Renal cortex interstitium (tissue), 15 donors: ENCODE measurements at places on chromosomes 4 and X. TPM values are rescaled to one million over a fixed set of nuclear protein-coding genes. Genes with fewer than 3 reads are reported as not detected.

GRCh38 chr4:147361726-147362125 is 119.2 kb upstream of the EDNRA start:
- no peak for DNase-seq

The PDE6B gene
- 42.4 TPM for polyA plus RNA-seq

The HERC6 gene
- polyA plus RNA-seq, result 9.3 TPM

DNA sequence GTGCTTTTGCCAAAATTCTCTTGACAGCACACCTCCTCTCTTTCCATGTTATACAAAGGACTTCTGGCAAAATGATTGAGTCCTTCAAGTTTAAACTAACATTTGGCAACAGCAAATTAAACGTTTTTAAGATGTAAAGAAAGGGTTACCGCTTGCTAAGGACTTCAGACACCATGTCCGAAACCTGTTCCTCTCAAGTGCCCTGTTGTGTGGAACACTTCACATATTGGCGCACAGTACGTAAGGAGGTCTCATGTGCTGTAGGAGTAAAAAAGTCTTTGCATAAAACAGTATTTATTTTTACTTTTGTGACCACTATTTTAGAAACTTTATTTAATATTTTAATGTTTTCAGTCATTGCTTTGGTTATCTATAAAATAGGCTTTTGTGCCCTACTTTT is 33.7 kb upstream of the HPRT1 start:
- DNase-seq, result no peak

The BST1 gene
- polyA plus RNA-seq, result 16.7 TPM

DNA sequence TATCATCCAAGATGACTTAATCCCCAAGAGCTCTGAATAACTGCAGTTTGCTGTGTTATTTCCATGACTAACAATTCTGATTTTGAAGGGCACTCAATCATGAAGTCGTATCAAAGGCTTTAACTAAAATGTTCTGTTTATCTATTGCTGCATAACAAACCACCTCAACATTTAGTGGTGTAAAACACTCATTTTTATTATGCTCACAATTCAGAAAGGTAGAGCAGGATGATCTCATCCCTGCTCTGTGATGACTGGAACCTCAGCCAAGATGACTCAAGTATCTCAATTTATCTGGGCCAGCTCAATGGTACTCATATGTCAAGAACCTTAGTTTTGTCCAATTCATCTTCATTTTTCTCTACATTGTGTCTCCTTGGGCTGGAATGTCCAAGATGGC is 451.1 kb downstream of the PPARGC1A start:
- DNase-seq, result no peak

DNA sequence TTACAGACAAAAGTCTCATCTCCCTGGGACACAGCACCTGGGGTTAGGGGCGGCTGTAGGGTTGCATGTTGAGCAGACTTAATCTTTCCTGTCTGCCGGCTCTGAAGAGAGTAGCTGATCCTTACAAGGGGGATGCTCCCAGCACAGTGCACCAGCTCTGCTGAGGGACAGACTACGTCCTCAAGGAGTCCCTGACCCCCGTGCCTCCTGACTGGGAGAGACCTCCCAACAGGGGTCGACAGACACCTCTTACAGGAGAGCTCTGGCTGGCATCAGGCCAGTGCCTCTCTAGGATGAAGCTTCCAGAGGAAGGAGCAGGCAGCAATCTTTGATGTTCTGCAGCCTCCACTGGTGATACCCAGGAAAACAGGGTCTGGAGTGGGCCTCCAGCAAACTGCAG is 506.0 kb upstream of the FMR1 start:
- DNase-seq, result no peak

The FOXR2 gene
- polyA plus RNA-seq, result not detected

The PPP4R3C gene
- polyA plus RNA-seq, result not detected

DNA sequence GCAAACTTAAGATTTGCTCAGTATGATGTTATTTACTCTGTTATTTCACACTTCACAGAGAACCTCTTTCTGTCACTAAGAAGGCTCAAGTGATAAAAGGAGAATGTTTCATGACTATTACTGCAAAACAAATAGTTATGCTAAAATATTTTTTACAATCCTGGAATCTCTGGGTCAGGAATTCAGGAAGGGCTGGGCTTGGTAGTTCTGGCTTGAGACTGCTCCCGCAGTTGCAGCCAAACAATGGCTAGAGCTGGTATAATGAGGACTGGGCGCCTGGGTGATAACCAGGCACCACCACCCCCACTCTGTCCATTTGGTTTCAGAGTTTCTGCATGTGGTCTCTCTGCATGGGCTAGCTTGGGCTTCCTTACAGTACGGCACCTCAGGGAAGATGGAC is 28.7 kb upstream of the SPP1 start:
- DNase-seq, result no peak

DNA sequence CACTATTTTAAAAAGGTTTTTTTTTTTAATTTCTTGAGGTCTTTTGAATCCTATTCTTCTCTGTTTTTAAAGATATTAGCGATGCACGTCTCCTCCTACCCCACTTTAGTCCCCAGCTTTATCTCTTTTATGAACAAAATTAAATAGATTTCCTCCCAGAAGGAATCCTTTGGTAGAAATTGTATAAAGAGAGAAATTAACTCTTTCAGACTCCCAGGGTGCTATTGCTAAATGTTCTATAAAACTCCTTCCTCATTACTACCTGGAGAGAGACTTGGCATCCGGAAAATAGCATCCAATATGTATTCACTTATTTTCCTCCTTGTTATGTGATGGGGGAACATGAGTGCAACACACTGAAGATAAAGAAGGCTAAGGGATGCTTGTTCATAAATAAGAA is 16.5 kb upstream of the PACRGL start:
- DNase-seq, result no peak

DNA sequence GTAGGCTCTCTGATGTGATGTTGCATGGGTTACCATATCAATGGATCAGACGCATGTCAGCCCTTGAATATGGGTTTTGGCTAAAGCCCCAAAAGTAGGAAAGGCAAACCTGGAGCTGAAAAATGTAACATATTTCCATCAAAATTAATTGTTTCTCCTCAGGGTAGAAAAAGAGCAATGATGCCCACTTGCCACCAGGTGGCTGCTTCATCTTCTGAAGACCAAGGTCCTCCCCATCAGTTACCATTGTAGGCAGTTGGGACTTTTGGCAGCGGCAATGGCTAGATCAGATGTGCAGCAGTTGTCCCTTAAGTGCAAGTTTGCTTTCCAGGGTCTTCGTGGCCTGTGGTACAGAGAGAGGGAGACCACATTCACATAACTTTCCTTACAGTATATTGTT is 118.2 kb downstream of the NAF1 start:
- no peak for DNase-seq

GRCh38 chrX:104135677-104136076 is 21.1 kb downstream of the SLC25A53 start:
- no peak for DNase-seq

The FAM241A gene
- 0.86 TPM for polyA plus RNA-seq

DNA sequence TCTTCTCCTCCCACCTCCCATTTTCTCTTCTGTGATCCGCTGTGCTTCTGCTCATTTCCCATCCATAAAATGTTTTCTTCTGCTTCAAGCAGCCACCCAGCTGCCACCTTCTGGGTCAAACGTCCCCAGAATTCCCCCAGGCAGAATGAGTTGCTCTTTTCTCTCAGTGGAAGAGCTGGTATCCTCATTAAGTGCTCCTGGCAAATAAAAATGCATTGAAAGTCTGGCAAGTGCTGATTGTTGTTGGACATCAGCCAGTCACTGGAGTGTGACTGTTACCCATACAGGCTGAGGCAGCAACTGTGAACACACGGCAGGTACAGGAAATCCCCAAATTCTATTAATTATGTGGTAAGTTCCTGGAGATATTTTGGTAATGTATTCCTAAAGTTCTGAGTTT is 52.6 kb downstream of the LIMCH1 start:
- no peak for DNase-seq

- DNase-seq, result no peak
These were observed 53.6 kb downstream of the EVC2 start for GRCh38 chr4:5654791-5655190.

GRCh38 chrX:76821276-76821675 is 393.8 kb downstream of the MAGEE1 start:
- DNase-seq, result no peak

GRCh38 chr4:137700751-137701150 is 168.5 kb upstream of the PCDH18 start:
- DNase-seq, result no peak

The VMA21 gene
- 26.1 TPM for polyA plus RNA-seq

The IL2 gene
- not detected for polyA plus RNA-seq

The AFF2 gene
- polyA plus RNA-seq, result 5.3 TPM

DNA sequence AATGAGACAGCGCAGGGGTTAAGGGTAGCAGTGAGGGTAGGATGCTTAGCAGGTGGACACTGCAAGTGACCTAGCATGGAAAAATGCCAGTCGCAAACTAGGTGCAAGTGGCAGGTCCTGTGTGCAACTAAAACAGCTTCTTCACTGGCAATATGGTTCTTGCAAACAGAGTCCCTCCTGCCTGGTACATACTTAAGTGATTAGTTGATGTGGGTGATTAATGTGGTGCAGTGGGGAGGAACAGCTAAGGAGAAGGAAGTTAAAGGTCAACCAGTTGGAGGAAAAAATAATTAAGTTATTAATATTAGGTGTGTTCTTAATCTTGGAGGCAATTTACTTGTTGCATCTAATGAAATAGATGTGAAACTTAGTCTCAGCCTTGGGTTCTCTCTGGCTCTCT is 121.6 kb upstream of the IGFBP7 start:
- no peak for DNase-seq

DNA sequence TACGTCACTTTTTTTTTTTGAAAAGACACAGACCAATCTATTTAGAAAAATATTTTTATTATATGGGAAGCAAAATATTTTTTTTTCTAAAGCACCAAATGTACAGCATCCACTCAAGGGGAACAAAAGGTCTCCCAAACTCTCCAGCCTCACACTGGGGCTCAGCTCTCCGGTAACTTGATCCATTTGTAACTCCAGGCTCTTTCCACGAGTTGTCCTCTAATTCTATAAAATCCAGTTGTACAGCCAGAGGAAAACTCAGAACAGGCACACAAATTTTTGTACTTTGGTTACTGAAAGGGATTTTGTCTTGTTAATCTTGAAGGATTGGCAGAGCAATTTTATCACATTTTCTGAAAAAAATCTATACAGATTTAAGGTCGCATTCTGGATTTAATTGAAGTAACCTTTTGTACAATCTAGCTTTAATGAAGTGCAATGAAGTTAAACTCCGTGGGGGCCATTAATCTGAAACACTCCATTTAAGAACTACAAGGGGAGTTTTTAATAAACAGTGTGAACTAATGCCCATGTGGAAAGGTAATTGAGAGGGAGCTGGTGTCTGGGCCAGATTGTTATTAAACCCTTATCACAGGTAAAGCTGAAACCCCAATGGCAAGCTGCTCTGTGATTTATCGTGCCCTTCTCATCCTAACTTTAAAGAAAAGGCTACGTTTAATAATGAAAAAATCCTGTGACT is 161.2 kb upstream of the FRG1 start:
- no peak for DNase-seq

- DNase-seq, result no peak
These were observed 97.7 kb downstream of the ARHGAP10 start for GRCh38 chr4:147829401-147830101.

DNA sequence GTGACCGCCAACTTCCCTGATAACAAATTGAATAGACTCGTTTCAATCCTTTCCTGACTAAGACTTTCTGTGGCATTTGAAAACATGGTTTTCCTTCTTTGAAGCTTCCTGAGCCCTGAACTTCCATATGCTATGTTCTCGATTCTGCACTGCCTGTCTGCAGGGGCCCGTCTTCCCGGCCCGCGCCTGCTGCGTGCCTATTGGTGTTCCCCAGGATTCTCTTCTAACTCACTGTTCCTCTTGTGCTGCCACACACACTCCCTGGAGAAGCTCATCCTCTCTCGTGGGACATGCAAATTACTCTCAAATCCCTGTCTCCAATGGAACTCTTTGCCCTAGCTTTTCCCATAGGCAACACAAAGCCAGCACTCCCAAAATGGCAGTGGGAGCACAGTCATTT is 262.9 kb upstream of the GATB start:
- no peak for DNase-seq

The HSD17B13 gene
- 0.25 TPM for polyA plus RNA-seq

- peak; percentile 42 for DNase-seq
These were observed 81.9 kb downstream of the HMGB2 start for GRCh38 chr4:173252024-173252935.

DNA sequence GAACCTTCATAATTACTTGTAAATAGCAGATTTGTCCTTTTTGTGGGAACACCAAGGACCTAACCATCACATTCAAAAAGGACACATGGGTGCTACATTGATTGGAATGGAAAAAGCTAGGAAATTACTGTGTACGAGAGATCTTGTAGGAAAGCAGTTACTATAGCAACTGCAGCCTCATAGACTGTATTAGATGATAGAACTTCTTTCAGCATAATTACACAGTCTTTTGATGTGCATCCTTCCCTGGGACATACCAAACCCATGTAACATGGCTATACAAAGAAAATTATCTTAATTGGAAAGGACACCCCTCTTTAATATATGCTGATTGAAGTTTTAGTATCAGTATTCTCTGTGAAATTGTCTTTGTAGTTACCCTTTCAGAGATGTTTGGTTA is 130.7 kb upstream of the CTSO start:
- DNase-seq, result no peak

DNA sequence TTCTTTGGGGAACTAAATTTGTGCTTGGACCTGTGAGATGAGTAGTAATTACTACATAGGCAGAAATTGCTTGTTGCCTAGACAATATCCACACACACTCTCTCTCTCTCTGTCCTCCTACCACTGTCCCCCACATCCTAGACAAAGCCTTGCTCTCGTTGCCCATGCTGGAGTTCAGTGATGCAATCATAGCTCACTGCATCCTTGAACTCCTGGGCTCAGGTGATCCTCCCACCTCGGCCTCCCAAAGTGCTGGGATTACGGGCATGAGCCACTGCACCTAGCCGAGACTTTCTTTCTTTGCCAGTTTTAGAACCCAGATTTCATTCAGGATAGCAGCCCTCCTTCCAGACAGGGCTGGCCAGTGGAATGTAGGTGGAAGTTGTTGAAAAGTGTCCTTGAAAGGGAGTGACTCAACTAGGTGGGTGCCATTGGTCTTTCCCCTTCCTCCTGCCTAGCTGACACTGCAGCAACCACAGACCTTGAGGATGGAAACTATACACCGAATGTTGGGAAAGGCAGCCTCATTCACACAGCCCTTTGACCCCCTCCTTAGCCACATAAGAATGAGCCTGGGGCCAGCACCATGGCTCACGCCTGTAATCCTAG is 16.8 kb upstream of the LAP3 start:
- no peak for DNase-seq

- DNase-seq, result peak; percentile 26
These were observed 32.7 kb downstream of the ELF2 start for GRCh38 chr4:139144161-139144859.

The PRRG1 gene
- polyA plus RNA-seq, result 22.4 TPM

- no peak for DNase-seq
These were observed 72.0 kb upstream of the MAGEB16 start for GRCh38 chrX:35726176-35726575.

DNA sequence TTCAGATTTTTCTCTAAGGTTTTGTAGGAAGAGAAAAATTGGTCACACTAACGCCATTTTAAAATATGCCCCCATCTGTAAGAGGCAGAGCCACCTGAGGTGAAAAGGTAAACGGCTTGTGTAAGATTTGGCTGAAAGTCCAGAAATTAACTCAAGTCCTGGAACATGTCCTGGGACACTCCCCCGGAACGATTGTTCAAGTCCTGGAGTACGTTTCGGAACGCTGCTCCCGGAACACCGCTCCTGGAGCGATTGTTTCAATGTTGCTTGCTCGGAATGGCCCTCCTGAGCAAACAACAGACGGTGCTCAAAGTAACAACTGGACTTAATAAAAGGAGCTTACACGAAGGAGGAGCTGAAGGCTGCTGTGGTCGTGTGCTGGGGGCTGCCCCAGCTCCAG is 796.5 kb upstream of the SLIT2 start:
- DNase-seq, result no peak

- DNase-seq, result no peak
These were observed at the start of gene EPGN for GRCh38 chr4:74308215-74308614. EPGN (plus strand) TSS chr4:74308470; CDS start chr4:74308534, 64 bp downstream.
